ENCODE measurements at places on chromosomes 11 and 22.
A peak's percentile ranks its signal among the peaks of the same experiment; 100 is the strongest.

- no peak for DNase-seq
Measured at GRCh38 chr11:119772641-119773415, 43.8 kb upstream of the NECTIN1 start.

DNA sequence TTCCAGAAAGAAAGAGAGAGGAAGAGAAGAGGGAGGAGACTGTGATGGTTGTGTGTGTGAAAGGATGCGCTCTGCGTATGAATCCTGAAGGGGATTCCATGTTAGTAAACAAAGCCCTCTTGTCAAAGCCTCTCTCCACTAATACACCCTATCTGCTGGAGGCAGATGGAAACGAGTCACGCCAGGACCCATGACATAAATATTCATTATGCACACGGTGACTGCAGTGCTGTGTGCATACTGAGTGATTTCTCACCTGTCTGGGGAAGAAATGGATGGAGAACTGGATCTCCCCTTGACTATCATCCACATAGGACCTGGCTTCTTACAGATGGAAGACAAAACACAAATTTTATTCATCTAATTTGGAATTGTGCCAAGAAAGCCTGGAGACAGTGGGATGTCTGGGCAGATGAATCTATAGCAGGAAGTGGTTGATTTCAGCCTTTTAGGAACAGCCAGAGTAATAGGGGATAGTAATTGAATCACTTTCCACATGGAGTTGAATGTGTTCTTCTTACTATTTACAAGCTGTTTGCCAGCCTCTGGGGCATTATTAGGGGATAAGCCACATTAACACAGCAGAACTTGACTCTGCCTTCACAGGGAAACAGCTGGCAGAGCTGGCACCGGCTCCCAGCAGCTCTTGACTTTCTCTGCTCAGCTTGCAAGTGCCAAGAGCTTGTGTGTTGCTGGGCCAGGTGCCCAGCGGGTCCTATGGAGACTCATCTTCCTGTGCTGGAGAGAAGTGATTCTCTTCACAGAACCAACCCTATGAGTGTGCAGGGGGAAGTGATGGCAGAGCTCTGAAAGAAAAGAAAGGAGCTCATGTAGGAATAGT is 9.0 kb downstream of the MTNR1B start:
- DNase-seq = peak; percentile 62

DNA sequence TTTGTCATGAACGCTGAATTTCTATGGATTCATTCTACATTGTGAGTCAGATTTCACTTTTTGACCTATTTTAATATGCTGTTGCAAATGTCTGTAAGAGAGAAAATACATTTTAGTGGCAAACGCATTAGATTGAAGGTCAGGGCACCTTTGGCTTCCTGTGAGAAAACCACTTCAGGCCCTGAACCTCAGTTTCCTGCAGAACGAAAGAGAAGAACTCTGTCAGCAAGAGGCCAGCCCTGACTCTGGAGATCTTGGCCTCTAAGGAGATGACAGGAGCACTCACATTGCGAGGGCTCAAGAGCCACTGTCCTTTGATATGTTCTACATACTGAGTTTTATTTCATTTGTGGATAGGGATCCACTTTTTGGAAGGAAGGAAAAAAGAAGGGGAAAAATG is 83.6 kb downstream of the KCNJ1 start:
- no peak for DNase-seq

DNA sequence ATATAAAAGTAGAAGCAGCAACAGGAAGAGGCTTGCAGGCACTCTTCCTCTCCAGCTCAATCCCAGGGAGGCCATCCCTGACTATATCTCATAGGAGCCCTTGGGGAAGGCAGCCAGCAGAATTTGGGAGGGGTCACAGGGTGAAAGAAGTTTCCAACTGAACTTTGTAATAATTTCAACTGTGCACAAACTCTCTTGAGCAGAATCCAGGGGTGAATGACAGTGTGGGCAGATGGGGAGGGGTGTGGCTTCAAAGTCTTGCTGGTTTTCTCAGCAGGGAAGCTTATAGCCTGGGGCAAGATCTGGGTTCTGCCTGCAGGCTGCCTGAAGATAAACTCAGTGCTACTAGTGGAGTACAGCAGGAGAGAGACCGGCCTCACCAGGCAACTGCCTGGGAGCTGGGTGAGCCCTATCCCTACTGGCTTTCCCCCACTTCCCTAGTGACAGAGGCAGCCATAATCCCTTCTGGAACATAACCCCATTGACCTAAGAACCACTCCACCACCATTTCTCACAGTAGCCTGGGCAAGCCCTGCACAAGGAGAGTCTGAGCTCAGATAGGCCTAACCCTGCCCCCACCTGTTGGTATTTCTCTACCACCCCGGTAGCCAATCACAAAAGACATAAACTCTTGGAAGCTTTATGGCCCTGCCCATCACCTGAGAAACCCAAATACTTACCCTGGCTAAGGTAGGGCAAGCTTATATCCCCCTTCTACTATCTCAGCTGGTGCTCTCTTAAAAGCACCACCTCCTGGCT is 17.8 kb upstream of the TTC12 start:
- DNase-seq = no peak

DNA sequence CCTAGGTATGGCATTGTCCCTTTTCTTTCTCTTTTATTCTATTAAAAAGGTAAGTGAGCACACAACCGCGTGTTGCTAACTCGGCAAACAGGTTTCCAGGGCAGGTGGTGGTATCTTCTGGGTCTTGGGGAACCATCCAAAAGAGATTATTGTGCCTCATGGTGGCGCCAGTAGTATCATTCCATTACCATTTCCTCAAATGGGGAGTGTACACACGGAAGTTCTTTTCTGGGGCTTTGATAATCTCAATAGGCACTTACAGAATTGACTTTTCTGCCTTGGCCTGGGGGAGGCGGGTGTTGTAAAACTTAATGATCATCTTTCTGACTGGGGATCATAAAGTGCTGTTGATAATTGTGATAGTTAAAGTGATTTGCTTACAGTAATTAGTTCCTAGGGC is 234.1 kb downstream of the KIRREL3 start:
- DNase-seq = no peak

DNA sequence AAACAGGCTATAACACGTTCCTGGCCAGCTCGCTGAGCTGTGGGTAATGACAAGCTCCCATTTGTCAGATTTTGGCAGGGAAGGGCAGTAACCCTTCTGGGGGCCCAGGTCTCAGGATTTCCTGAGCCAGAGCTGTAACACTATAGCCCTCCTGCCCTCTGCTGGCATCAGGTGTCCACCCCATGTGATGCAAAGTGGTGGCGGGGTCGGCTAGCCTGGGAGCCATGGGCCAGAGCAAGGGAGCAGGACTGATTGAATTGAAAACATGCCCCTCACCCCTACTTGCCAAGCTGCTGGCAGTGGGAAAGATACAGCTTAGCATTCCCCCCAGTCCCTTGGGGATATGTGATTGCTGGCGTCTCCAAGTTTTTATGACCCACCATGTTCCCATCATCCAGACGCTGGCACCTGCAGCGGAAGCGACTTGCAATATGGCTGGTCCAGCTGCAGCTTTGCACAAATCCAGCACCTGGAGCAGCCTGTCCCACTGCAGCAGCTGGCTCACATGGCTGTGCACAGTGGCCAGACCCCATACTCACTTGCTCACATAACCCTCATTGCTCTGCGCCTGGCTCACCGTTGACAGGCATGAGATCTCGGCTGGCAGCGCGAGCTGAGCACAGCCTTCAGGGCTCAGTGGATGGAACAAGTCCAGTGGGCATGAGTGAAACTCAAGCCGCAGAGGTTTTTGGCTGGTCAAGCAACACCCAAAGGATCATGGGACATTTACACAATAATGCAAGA is 1147.8 kb downstream of the JRKL start:
- no peak for DNase-seq

GRCh38 chr11:122268601-122269130 is 152.7 kb upstream of the BLID start:
- no peak for DNase-seq

- DNase-seq = no peak
Measured at GRCh38 chr22:18999008-18999407, 62.9 kb upstream of the PRODH start.

GRCh38 chr11:36364551-36365325 is 68.7 kb downstream of the PRR5L start:
- no peak for DNase-seq

DNA sequence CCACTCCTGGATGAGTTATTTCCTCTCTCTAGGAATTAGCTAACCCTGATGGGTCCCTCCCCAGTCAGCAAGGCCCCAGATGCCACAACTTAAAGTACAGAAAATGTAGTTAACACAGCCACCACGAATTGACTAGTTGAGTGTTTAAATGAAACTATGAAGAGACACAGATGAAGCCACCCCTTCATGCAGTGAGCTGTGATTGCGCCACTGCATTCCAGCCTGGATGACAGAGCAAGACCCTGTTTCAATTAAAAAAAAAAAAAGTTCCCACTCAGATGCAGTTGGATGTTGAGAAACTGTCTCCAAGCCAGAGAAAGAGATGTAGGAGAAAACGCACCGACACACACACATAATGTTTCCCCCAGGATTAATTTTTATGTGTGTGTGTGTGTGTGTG is 53.3 kb downstream of the SCN3B start:
- DNase-seq = no peak

DNA sequence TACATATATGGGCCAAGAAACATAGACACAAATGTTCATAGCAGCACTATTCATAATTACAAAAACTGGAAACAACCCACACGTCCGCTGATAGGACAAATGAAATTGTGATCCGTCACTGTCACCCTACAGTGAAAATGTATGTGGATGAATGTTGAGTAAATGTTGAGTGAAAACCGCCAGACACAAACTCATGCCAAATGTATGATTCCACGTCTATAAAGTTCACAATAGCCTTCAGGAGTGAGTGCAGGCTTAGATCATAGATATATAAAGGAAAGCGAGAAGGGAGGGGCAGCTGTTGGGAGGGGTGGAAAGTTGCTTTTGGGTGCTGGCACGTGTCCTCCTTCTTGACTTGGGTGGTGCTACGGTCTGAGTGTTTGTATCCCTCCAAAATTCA is 33.6 kb downstream of the DBX1 start:
- no peak for DNase-seq

- no peak for DNase-seq
Measured at GRCh38 chr11:61656347-61657077, 23.7 kb upstream of the DAGLA start.

DNA sequence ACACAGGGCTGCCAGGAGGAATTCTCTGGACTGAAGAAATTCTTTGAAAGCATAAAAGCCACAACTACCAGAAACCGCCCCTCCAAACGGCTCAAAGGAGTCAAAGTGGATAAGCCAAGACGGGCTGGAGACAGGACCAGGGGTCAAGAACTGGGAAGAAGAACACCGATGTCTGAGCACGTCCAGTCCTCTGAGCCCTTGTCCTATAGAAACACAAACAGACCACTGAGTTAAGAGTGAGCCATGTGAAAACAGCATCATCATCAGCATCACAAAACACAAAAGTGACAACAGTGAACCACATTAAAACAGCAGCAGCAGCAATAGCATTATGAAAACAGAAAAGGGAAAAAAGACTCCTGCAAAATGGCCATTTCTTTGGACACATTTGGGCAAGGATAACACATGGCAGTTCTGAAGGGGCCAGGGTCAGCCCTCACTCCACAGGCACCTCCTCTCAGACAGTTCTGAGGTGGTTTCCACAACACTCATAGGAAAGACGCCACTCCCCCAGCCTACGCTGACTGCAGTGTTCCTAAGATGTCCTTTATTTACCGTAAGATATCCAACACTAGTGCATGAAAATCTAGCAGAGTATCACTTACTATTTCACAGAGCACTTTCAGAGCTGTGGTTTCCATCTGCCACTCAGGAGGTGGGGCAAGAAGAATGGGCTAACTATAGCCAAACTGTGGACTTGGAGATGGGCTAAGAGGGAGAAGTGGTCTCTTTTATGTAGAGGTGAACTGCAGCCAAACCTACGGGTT is 28.6 kb upstream of the YPEL1 start:
- DNase-seq = no peak

DNA sequence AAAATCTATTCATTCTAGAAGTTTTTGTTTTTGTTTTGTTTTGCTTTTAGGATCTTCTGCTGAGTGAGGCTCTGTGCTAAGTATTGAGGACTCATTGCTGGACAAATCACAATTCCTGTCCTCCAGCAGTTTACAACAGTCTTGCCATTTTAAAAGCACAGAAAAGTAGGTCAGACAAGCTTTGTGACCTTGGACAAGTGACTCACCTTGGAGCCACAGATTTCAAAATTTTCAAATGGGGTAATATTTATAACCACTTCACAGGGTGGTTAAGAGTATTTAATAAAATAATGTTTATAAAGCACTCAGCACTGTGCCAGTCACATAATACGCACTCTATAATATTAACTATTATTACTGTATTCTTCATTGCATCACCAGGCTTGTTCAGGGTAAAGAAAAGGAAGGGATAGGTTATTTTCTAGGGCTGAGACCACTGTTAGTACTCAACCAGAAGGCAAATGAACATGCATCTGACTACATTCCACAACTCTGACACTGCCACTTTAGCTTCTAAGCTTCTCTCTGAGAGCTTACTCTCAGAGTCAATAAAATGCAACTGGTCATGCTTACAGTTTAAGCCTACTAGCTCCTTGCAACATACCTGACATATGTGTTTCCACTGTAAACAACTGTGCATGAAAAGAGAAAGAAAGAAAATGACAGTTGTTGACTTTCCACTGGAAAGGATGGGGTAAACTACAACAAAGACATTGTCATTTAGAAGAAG is 63.2 kb upstream of the FIBIN start:
- no peak for DNase-seq

GRCh38 chr22:20139391-20140106 is 7.9 kb downstream of the ZDHHC8 start:
- DNase-seq = no peak

GRCh38 chr11:73260127-73260457 is 12.0 kb upstream of the P2RY6 start:
- no peak for DNase-seq

DNA sequence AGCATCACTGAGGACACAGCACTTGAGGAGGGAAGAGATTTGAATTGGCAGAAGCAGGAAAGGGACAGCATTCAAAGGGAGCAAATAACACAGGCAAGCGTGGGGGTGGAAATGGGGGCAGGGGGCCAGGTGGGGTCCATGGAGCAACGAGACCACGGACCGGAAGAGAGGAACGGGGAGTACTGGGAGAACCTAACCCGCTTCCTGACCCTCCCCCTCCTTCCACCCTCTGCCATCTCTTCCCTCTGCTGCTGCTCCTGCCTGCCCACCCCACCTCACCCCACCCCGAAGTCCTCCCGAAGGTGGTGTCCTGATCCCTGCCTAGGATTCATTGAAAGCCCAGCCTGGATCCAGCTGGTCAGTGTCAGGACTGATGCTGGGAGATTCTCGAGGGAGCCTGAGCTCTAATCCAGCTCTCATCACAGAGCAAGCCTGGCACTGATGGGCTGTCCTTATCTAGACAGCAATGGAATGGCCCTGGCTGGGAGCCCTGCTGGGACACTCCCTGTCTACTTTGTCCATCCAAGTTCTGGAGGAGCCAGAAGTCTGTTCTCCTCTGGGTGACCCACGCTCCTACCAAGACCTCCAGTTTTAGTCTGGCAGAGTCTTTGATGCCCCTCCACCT is 105.0 kb downstream of the TRIM29 start:
- no peak for DNase-seq

GRCh38 chr11:96189351-96189750 is 153.6 kb downstream of the MAML2 start:
- no peak for DNase-seq

DNA sequence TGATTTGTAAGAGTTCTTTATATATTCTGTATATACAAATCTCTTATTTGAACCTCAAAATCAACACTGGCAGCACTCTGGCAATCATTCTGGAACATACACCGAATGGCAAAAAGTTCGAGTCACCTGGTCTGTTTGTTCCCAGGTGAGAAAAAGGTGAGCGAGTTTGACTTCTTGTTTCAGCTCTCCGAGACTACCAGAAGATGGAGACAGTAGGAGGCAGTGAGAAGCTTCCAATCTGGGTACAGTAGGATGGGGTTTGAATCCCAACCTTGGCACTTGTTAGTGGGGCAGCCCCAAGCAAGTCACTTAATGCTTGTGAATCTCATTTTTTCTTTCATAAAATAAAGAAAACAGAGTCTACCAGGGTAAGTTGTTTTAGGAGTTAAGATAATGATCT is 76.4 kb downstream of the C2CD3 start:
- no peak for DNase-seq

Measured in hindlimb muscle (tissue), 1 donor.